ENCODE measurements at places on chromosomes 3 and 15.
A peak's percentile ranks its signal among the peaks of the same experiment; 100 is the strongest.

GRCh38 chr3:16686679-16687078 lies 81.5 kb upstream of the DAZL start:
- DNase-seq: no peak

GRCh38 chr3:49675912-49676311 lies 1.8 kb downstream of the APEH start:
- no peak for DNase-seq

DNA sequence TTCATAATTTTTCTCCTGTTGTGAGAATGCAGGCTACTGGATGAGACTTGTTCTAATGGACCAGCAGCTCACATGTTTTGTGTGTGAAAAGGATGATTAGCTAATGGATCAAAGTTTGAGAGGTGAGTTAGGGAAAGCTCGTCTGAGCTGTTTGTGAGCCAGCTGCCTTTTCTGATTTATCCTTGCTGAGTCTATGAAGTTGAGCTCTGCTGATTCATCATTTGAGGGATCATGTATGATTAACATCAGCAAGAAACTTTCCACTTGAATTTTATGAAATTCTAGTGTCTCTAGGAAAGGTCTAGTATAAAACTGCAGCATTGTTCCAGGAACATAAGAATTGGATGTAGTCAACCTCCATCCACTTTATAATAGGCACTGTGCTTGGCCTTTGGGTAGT lies 698.7 kb downstream of the NTRK3 start:
- DNase-seq: no peak

DNA sequence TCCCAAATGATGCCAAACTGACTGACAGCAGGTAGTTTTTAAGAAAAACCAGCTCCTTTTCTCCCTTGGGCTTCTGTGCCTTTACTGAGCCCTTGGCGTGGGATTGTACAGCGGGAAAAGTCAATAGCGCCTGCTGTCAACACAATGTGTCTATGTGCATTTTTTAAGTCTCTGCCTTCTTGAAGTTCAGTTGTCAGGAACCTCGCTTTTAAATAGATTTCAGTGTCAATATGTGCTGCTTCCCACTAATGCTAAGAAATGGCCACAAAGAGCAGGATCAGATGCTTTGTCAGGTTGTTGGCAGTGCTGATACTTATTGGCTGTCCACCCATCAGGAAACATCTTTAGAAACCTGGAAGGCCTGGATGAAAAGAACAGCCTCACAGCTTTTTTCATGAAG lies 424.4 kb downstream of the C3orf38 start:
- DNase-seq: no peak

DNA sequence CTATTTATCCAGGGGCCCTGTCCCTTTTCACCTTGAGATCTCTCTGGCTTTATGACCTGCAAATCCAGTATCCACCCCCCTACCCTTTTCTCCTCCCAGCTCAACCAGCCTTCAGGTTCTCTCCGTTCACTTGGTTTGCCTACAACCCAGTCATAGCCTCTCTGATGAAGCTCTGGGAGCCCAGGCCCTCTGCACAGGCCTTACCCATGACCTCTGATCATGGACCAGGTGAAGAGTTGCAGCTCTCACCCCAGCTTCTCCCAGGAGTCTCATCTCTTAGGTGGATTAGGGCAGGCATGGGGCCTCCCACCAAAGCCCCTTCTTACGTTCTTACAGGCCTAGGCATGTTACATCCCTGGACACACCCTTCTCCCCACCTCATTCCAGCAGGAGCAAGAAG lies 59.8 kb downstream of the EXOG start:
- DNase-seq: no peak

GRCh38 chr3:21654241-21654640 lies 96.8 kb downstream of the ZNF385D start:
- DNase-seq: no peak

DNA sequence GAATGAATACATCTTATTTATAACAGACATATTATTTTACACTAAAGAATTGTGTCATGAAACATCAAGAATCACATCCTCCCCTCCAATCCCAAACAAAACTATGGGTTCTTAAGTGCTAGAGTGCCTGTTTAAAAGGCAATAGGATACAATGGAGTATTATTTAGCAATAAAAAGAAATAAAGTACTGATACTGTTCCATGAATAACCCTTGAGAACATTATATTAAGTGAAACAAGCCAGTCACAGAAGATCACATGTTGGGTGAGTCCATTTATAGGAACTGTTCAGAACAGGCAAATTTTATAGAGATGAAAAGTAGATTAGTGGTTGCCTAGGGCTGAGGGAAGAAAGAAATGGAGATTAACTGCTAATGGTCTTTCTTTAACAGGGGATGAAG lies 86.5 kb downstream of the ANKRD28 start:
- DNase-seq: no peak

- DNase-seq: no peak
Observed at GRCh38 chr3:57989646-57990045, 18.6 kb upstream of the FLNB start.

DNA sequence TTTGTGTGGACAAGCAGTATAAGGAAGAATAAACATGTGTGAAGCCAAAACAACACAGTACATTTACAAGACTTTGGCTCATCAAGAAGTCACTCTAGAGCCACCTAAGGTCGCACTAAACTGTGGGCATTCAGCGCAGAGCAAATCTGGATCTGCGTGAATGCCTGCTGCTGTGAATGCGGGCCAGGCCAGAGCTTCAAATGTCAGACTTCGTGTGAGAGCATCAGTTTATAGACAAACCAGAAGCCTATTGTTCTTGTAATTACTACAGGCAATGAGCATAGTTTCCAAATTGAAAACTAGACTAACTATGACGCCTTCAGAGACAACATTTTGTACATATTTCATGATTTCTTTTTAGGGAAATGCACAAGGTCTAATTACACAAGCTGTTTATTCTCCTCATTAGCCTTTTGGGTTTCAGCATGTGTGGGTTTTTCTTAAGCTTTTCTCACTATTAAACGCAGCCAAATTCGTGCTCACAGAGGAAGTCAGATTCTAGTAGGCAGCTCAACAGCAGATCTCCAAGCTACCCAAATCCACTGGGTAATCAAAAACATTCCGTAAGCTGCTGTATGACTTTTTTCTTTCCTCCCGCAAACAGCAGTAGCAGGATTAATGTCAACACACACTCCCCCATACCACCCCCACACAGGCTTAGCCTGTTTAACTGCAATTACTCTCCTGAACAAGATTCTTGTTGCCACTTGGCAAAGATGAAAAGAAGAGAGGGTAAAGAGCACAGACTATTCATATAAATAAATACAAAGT lies 84.5 kb upstream of the SETMAR start:
- DNase-seq: peak; percentile 3

- no peak for DNase-seq
Observed at GRCh38 chr3:10387881-10388609, 67.1 kb upstream of the SEC13 start.

GRCh38 chr3:59549962-59550361 lies 500.1 kb upstream of the CFAP20DC start:
- DNase-seq: no peak

- DNase-seq: no peak
Observed at GRCh38 chr3:126781406-126781805, 77.4 kb downstream of the CHCHD6 start.
